Vagina (tissue), 2 donors: ENCODE measurements at places on chromosomes 6 and 20. TPM values are rescaled to one million over a fixed set of nuclear protein-coding genes. Genes with fewer than 3 reads are reported as not detected.

DNA sequence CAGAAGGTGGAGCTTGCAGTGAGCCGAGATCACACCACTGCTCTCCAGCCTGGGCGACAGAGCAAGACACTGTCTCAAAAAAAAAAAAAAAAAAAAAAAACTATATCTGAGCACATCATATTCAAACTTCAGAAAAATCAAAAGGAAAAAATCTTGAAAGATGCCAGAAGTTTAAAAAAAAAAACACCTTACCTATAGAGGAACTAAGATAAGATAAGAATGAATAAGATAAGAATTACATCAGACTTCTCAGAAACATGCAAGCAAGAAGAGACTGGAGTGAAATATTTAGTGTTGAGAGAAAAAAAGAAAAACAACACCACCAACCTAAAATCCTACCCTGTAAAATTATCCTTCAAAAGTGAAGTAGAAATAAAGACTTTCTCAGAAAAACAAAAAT lies 116.8 kb upstream of the ARID1B start:
- no peak overlapping the region for H3K4me3 ChIP-seq
- H3K4me1 ChIP-seq: no peaks in the 10 kb centered on the region
- H3K27ac ChIP-seq: no peak overlapping the region
- H3K36me3 ChIP-seq: no peaks in the 10 kb centered on the region
- no peak for DNase-seq

DNA sequence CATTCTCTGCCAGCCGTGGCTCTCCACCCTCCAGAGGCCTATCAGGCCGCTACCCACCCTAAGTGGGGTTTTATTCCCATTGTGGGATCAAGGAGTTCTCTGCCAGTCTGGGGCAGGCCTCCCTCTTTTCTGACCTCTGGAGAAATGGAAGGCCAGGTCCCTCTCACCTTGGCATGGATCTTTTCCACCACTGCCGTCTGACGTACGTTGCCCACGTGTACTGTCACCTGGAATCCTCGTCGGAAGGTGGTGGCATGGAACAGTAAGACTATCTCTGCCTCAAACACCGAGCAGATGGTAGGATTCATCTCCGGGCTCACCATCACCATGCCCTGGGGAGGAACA lies 7.3 kb downstream of the GTPBP2 start:
- no peak overlapping the region for H3K4me3 ChIP-seq
- no peak overlapping the region for H3K27ac ChIP-seq
- H3K27me3 ChIP-seq: no peaks in the 10 kb centered on the region
- peaks cover 5% of the 10 kb centered on the region for H3K4me1 ChIP-seq
- DNase-seq: no peak
- peaks cover 58% of the 10 kb centered on the region for H3K36me3 ChIP-seq

DNA sequence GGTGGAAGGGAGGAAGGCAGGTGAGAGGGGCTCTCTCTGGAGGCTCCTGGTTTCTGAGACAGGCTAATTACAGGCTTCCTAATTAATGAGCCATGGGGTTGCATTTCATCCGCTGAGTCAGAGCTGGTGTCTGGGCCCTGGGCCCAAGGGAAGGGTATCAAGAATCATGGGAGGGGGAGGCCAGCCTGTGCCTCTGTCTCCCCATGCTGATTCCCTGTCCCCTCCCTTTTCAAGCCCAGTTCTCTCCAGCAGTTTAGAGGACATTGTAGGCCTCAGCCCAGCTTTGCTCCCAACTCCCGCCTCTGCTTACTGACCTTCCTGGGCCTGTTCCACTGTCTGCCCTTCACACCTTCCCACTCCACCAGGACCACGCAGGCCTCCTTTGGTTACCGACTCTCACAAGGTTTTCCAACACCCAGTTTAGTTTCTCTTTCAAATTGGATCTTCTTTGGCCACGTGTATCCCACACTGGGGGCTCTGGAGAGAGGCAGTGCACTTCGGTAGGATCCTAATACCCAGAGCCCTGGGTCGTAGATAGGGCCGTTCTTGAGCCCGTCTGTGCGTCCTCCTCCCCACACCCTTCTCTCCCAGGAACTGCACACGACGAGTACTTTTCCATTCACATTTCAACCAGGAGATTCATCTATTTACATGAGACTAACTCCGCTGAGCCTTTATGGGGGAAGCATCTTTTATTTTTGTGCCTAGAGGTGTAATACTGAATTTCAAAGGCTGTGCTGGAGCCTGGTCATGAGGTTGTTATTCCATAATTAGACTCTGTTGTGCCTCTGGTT lies 18.2 kb upstream of the AVP start:
- H3K36me3 ChIP-seq: no peaks in the 10 kb centered on the region
- DNase-seq: no peak
- H3K27me3 ChIP-seq: no peaks in the 10 kb centered on the region
- H3K4me1 ChIP-seq: no peaks in the 10 kb centered on the region
- no peak overlapping the region for H3K4me3 ChIP-seq

GRCh38 chr6:44967481-44967880 lies 360.6 kb upstream of the RUNX2 start:
- DNase-seq: no peak
- H3K4me1 ChIP-seq: no peaks in the 10 kb centered on the region
- no peaks in the 10 kb centered on the region for H3K27me3 ChIP-seq
- H3K4me3 ChIP-seq: no peak overlapping the region

DNA sequence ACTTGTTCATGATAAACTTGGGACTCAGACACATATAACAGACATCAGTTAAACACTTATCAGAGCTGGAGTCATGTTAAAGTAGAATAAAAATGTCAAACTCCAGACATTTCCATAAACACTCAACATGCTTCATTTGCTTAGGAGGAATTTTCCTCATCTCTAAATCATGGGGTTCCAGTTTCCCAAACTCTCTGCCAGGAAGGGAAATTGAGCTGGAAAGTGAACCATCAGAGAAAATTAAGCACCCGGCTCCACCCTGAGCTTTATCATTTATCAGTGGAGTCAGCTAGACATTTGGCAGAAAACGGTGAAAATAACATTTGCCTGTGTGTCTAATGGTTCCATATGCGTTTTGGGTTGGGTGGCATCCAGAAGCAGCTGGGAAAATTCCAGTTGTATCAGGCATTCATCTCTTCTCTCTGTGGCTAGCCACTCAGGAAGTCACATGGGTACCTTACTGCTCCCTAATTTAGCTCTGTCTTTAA lies 25.3 kb upstream of the ZNFX1 start:
- no peaks in the 10 kb centered on the region for H3K36me3 ChIP-seq
- H3K4me3 ChIP-seq: no peak overlapping the region
- no peak for DNase-seq
- H3K4me1 ChIP-seq: peaks cover 9% of the 10 kb centered on the region

DNA sequence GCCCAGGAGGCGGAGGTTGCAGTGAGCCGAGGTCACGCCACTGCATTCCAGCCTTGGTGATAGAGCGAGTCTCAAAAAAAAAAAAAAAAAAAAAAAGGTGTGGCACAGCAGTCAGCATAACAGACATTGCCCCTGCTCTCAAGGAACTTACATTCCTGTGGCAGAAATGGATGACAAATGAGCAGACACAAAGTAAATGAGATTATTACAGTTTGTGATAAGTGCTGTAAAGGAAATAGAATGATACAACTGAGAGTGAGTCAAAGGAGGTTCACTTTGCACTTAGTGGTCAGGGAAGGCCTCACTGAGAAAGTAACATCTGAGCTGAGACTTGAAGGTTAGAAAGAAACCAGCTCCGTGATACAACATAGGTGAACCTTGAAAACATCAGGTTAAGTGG lies 36.4 kb downstream of the CEP250 start:
- no peak for DNase-seq
- peaks cover 76% of the 10 kb centered on the region for H3K36me3 ChIP-seq
- no peaks in the 10 kb centered on the region for H3K27me3 ChIP-seq
- no peak overlapping the region for H3K27ac ChIP-seq

DNA sequence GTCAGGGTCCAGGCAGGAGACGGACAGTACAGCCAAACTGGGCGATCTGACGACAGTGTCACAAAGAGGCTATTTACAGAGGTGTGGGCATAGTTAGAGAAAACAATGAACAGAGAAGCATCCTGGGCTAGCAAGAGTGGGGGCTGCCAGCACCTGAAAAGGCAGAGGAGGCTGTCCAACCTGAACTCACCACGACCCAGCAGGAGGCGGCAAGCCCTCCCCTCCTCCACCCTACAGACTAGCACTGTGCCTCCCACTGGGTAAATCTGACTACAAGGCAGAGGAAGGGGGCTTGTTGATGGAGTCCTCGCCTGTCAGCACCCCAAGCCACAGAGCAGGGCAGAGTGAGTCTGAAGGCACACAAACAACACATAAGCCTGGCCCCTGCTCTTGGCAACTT lies 52.8 kb upstream of the CDYL start:
- H3K27me3 ChIP-seq: no peaks in the 10 kb centered on the region
- no peak for DNase-seq
- H3K4me1 ChIP-seq: no peaks in the 10 kb centered on the region
- H3K27ac ChIP-seq: no peak overlapping the region
- no peaks in the 10 kb centered on the region for H3K36me3 ChIP-seq

DNA sequence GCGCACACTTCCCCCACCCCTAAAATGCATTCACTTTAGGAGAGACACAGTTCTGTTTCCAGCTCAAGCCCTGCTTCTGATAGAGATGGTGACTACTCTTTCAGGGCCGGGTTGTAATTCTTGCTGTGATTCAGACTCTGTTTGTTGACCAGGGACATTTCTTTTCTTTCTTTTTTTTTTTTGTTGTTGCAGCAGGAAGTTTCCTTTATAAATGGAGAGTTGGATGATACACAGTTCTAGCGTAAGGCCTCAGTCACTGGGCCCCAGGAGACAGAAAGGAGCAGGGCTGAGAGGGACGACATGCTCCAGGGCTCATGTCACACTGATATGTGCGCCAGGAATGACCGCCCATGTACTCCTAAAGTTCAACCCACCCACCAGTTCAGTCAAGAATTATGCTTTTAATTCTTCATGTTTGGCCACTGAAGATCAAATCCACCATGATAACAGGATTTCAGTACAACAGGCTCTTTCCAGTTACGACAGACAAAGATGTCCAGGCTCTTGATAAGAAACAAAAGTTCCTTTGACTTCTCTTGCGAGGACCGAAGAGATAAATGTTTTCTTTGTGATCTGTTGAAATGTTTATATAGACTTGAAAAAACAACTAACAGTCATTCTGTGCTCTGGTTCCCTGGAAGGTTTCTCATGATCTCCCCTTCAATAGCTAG lies 142.5 kb downstream of the CD164 start:
- no peak for DNase-seq
- H3K27me3 ChIP-seq: no peaks in the 10 kb centered on the region
- H3K4me3 ChIP-seq: no peak overlapping the region
- H3K4me1 ChIP-seq: no peaks in the 10 kb centered on the region

DNA sequence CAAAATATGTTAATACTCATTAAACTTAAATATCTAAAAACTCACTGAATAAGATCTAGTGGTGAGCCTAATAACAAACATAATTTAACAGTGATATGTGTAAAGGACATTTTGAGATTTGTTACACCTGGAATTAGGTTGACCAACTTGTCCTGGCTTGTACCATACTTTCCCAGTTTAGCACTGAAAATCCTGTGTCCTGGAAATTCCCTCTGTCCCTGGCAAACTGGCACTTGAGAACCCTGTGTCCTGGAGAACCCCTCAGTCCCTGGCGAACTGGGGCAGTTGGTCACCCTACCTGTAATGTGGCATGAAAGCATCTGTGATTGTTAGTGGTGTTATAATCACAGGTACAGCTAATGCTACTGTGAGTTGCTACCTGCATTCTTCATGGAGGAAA lies 6.9 kb upstream of the PRND start:
- no peak overlapping the region for H3K4me3 ChIP-seq
- H3K27me3 ChIP-seq: no peaks in the 10 kb centered on the region
- H3K4me1 ChIP-seq: no peaks in the 10 kb centered on the region
- H3K27ac ChIP-seq: no peak overlapping the region

- H3K36me3 ChIP-seq: no peaks in the 10 kb centered on the region
- peaks cover 10% of the 10 kb centered on the region for H3K4me1 ChIP-seq
- H3K27me3 ChIP-seq: no peaks in the 10 kb centered on the region
- no peak overlapping the region for H3K4me3 ChIP-seq
These were observed 499.6 kb upstream of the JARID2 start for GRCh38 chr6:14746139-14746837.

GRCh38 chr6:16047435-16047990 lies 81.4 kb upstream of the MYLIP start:
- H3K4me1 ChIP-seq: no peaks in the 10 kb centered on the region
- DNase-seq: no peak
- H3K27me3 ChIP-seq: no peaks in the 10 kb centered on the region

GRCh38 chr6:134456226-134456625 lies 138.3 kb upstream of the SGK1 start:
- H3K36me3 ChIP-seq: no peaks in the 10 kb centered on the region
- DNase-seq: no peak
- H3K4me3 ChIP-seq: no peak overlapping the region
- H3K27ac ChIP-seq: no peak overlapping the region
- no peaks in the 10 kb centered on the region for H3K4me1 ChIP-seq

DNA sequence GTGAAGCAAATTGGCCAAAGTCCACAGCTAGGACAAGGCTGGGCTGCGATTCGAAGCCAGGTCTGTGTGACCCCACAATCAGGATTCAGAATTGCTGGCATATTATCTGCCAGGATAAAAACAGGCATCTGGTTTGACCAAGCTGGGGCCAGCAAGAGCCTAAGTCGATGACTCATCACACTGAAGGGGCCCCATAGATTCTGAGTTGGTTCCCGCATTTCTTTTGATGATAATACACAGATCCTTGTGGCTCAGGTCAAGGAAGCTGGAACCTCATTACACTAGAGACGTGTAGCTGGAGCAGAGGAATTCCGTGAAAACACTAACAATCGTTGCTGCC lies 6.5 kb downstream of the KCNB1 start:
- H3K27me3 ChIP-seq: no peaks in the 10 kb centered on the region
- H3K36me3 ChIP-seq: no peaks in the 10 kb centered on the region
- no peak overlapping the region for H3K4me3 ChIP-seq
- no peaks in the 10 kb centered on the region for H3K4me1 ChIP-seq

DNA sequence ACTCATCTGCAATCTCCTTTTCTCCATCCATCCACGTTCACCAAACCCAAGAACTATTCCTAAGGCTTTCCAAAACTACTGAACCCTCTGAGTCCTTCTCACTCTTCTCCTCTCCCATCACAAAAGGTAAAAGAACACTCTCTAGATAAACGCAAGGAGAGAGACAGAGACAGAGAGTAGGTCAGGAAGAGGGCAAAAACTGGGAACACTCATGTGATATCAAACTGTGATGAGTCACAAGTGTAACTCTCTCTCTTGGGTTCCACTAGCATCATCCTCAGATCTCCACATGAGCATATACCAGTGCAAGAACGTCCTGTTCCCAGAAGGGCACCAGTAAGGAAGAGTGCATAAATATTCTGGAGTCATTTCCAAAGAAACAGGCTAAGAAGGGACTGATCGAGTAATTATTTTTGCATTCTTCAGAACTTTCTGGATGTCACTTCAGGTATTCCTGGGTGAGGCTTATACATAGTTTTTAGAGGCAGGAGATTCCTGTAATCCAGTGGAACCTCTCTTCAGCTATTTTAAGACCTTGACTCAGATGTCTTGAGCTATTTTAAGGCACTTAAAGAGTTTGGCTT lies 47.3 kb upstream of the STXBP5 start:
- H3K4me1 ChIP-seq: no peaks in the 10 kb centered on the region
- H3K36me3 ChIP-seq: no peaks in the 10 kb centered on the region
- DNase-seq: no peak
- no peak overlapping the region for H3K4me3 ChIP-seq
- no peak overlapping the region for H3K27ac ChIP-seq

- no peak overlapping the region for H3K4me3 ChIP-seq
- no peaks in the 10 kb centered on the region for H3K27me3 ChIP-seq
- no peaks in the 10 kb centered on the region for H3K4me1 ChIP-seq
These were observed 561.7 kb downstream of the KIF16B start for GRCh38 chr20:16011519-16011918.

GNL1 gene
- 24.1 TPM for total RNA-seq

PNPLA1 gene
- total RNA-seq: not detected

C6orf163 gene
- total RNA-seq: 2.0 TPM

OR2B2 gene
- total RNA-seq: not detected

NR2E1 gene
- not detected for total RNA-seq

NNAT gene
- total RNA-seq: 8.3 TPM

TRIM15 gene
- not detected for total RNA-seq

QRSL1 gene
- 6.1 TPM for total RNA-seq
